ENCODE measurements at places on chromosomes 7 and 10.
A peak's percentile ranks its signal among the peaks of the same experiment; 100 is the strongest.

- no peak for DNase-seq
These were observed 120.9 kb upstream of the NAMPT start for GRCh38 chr7:106405697-106406141.

DNA sequence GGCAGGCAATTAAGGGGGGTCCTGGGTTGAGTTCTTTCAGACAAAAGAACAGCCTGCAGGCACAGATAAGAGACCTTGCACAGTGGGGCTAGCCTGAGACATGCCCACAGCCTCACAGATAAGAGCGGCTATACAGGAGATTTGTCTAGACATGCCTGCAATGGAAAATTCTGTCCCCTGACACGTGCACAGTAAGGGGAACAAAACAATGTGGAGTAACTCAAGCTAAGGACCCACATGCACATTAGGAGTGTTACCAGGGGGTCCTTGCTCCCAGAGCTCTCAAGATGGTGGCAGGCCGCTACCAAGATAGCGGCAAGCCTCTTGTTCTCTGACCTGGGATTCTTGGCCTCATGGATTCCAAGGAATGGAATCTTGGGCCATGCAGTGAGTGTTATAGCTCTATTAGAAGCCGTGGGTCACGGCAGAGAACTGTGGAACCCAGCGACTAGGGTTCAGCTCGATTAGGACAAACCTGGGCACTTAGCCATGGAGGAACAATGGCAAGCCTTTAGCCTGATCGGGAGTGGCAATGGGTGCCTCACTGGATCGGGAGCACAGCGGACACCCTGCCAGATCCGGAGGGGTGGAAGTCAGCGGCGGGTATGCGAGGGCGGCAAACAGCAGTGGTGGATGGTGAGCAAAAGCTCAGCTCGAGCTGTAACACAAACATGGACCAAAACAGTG lies 196.9 kb downstream of the CCSER2 start:
- DNase-seq: no peak

GRCh38 chr7:2003931-2004812 lies 228.6 kb downstream of the MAD1L1 start:
- DNase-seq: peak; percentile 40

DNA sequence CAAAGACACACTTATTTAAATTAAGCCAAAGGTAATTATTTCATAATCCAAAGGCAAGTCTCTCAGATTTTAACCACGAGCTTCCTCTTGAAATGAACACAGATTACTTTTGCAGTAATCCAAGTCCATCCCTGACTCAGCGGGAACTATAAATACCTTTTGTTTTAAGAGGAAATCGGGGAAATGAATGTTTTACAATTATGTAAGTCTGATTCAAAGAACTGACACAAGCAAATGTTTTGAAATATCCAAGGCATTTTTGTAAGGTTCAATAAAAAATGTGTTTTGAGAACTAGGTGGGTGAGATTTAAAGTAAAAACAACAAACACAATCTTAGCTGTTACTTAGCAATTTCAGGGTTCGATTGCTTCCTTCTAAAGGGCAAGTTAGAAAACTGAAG lies 179.8 kb upstream of the ASAH2 start:
- DNase-seq: no peak

GRCh38 chr10:58178811-58179210 lies 88.9 kb downstream of the IPMK start:
- no peak for DNase-seq

GRCh38 chr7:82549616-82550285 lies 106.2 kb upstream of the CACNA2D1 start:
- DNase-seq: no peak

- no peak for DNase-seq
These were observed 128.9 kb downstream of the ZNF365 start for GRCh38 chr10:62502995-62503613.

GRCh38 chr10:6759961-6760360 lies 179.9 kb upstream of the PRKCQ start:
- no peak for DNase-seq

GRCh38 chr10:97204826-97205679 lies 19.3 kb upstream of the SLIT1 start:
- DNase-seq: no peak

DNA sequence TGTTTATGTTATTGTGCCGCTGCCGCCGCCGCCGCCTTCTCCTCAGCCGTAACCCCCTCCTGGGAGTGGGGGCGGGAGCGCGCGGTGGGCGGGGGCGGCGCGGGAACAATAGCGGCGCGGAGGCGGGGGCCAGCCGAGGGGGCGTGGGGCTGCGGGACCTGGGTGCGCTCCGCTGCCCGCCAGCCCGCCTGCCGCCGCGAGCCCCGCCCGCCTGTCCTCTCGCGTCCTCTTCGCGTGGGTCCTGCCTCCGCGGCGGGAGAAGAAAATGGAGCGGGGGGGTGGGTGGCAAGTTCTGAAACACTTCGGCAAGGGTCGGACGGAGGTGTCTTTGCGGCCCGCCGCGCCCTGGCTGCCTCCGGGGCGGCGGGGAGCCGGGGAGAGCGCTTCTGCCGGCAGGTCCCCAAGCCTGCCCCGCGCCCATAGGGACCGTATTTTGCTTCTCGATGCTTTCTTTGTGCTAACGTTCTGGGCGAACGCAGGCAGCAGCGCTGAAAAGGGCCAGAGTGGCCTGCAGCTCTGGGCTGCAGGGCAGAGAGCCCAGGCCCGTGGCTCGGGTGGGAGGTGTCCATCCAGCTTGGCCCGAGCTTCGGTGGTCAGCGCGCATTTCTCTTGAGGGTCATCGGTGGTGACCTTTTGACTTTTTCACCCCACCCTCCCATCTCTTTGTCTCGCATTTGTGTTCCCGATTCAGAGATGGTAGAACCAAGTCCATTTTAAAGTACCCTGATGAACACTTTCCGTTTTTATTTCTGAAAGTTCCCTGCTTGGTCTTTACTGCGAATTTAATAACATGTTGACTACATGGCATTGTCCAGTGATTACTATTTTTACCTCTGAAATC lies 613 bp downstream of the MAPK8 start:
- DNase-seq: peak; percentile 85

GRCh38 chr7:107364787-107365186 lies 105.1 kb upstream of the GPR22 start:
- no peak for DNase-seq

DNA sequence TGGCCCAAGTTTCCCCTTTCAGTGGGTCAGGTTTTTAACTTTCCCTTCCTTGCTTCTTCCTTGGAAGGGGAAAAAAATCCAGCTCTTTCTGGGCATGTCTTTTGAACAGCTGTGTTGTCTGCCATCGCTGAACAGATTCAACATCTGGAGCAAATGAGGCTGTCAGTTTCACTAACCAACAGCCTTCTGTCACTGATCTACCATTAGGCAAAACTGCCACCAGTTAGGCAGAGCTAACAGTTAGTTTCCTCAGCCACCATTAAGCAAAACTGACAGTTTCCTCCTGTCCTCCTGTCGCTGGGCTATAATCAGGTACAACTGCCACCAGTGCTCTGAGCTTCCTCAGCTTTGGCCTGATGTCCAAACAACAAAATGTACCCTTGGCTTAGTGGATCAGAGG lies 81.9 kb downstream of the NPTX2 start:
- no peak for DNase-seq

GRCh38 chr10:72263613-72264241 lies 10.0 kb upstream of the DDIT4 start:
- DNase-seq: no peak

Measured in right forelimb (tissue), 1 donor.